ENCODE measurements at places on chromosomes 3 and 15.

GRCh38 chr3:116000311-116000710 lies 377.0 kb downstream of the GAP43 start:
- no peak for DNase-seq

- DNase-seq, result no peak
Observed at GRCh38 chr15:40006003-40006402, 33.0 kb downstream of the SRP14 start.

GRCh38 chr3:24339266-24339825 lies 155.3 kb downstream of the THRB start:
- DNase-seq, result no peak

- no peak for DNase-seq
Observed at GRCh38 chr3:194982472-194982871, 288.5 kb downstream of the XXYLT1 start.

DNA sequence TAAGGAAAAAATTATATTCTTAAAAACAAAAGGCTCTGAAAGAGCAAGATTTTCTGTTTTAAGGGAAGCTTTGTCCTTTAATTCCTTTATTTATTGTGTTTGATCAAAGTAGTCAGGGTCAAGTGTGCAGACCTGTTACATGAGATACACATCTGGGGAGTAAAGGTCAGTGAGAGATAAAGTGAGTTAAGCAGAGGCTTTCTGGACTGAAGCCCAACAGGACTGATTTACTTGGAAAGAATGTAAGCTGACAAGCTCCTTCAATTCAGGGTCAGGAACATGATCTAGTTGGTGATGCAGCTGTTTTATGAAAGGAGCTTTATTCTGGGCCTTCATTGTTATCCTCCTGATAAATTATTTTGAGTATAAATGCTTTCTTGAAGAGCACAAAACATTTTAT lies 20.7 kb upstream of the OTOL1 start:
- DNase-seq, result no peak

DNA sequence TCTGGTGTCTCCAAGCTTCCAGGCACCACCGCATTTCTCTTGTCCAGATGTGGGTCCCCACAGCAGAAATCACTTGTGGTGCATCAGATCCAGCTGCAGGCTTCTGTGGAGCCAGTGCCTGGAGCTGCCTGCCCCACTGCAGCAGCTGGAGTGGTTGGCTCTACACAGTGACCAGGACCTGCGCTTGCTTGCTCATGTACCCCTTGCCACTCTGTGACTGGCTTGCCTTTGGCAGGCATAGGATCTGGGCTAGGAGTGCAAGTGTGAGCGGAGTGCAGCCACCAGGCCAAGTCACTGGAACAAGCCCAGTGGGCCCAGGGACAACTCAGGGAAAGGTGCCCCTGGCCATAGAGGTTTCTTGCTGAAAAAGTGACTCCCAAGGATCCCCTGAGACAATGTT lies 1400.0 kb upstream of the ALCAM start:
- DNase-seq, result no peak

DNA sequence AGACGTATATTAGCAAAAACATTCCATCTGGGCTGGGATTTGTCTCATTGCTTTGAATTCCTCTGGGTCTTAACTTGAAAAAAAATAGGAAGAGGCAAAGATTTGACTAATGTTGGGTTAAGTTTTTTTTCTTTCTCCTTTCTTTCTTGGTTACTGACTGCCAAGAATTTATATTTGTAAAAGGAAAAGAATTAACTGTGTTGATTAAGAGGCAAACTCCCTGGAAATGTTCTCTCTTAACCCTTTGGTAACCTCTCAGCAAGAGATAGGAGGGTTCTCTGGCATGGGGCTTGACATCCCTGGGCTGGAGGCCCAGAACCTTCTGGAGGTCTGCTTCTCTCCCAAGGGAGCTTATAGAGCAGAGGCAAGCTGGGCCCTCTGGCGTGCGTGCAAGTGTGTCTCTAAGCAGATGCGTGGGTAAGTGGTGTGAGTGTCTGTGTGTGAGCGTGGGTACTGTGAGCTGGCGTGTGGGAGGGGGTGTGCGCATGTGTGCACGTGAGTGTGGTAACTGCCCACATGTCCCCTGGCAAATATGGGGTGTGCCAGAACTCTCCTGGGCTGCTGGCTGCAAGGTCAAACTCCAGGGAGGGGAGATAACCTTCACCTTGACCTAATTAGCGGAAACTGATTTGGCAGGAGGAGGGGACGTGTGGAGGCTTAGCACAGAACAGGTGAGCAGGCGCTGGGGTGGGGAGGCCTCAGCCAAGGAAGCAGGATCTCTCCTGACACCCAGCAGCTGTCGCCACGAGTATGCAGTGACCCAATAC lies 49.4 kb upstream of the MAGEF1 start:
- no peak for DNase-seq

- DNase-seq, result no peak
Observed at GRCh38 chr15:88256279-88257230, at the start of gene NTRK3. Gene NTRK3 (minus strand): TSS chr15:88256739. CDS start chr15:88256153, 586 bp downstream.

DNA sequence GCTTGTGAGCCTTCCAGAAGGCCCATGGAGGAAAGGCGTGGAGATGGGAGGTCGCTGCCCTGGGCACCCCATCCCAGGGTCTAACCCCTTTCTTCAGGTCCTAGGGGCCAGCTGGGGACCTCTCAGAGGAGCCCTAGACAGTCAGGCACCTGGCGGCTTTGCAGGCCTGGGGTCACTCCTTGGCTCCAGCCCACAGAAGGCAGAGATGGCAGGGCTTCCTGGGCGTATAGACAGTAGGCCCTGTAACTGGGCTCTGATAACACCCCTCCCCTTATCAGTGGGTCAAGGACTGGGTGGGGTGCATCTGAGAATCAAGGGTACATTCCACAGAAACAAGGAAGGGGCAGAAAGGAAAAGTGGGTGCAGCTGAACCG lies 16.7 kb downstream of the ZDHHC19 start:
- DNase-seq, result no peak
